ENCODE measurements at places on chromosomes 2 and 18. TPM values are rescaled to one million over a fixed set of nuclear protein-coding genes. Genes with fewer than 3 reads are reported as not detected.

The NRP2 gene
- 69.1 TPM for total RNA-seq

The ANO7 gene
- 1.1 TPM for total RNA-seq

The GAL3ST2 gene
- not detected for total RNA-seq

The GPR155 gene
- 0.64 TPM for total RNA-seq

The ANKRD30B gene
- total RNA-seq: not detected

Measured in Caki2 (cell line).